ENCODE measurements at places on chromosomes 2 and 18. TPM values are rescaled to one million over a fixed set of nuclear protein-coding genes. Genes with fewer than 3 reads are reported as not detected.

CROCC2 gene
- under 0.01 TPM for total RNA-seq

NMUR1 gene
- not detected for total RNA-seq

PXDN gene
- total RNA-seq = 243 TPM

DSC1 gene
- not detected for total RNA-seq

L3MBTL4 gene
- total RNA-seq = 2.2 TPM

MYO7B gene
- total RNA-seq = 0.25 TPM

GALNT3 gene
- 60.3 TPM for total RNA-seq

TGIF1 gene
- total RNA-seq = 295 TPM

ANKMY1 gene
- total RNA-seq = 9.7 TPM

FOXD4L1 gene
- total RNA-seq = 0.20 TPM

KHK gene
- 1.1 TPM for total RNA-seq

CYTIP gene
- 0.94 TPM for total RNA-seq

ACKR3 gene
- 0.35 TPM for total RNA-seq

HOXD9 gene
- 2.4 TPM for total RNA-seq

GRCh38 chr2:215531284-215531683, 95.4 kb upstream of the FN1 start:
- no peak for DNase-seq

DNA sequence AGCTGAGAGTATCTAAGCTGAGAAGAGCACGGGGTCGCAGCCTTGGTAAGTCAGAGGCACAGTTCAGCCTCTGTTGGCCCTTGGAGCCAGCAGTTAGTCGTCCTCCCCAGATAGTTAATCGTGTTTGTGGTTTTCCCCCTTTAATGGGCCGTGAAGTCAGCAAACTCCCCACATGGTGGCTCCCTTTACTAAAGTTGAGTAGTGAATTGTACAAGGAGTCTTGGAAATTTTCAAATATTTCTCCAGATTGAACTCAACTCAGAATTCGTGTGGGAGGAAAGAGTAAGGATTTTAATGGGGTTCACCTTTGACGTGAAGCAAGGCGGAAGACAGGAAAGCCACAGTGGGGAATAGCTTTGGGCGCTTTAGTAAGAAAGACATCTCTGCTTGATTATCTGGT, 2.4 kb upstream of the ADCYAP1 start:
- DNase-seq = peak; percentile 28

- no peak for DNase-seq
Measured at GRCh38 chr2:38192046-38192445, 116.1 kb upstream of the CYP1B1 start.

GRCh38 chr2:239678666-239679296, 278.0 kb upstream of the HDAC4 start:
- no peak for DNase-seq

GRCh38 chr18:6056171-6056910, 161.0 kb upstream of the TMEM200C start:
- DNase-seq = peak; percentile 50

DNA sequence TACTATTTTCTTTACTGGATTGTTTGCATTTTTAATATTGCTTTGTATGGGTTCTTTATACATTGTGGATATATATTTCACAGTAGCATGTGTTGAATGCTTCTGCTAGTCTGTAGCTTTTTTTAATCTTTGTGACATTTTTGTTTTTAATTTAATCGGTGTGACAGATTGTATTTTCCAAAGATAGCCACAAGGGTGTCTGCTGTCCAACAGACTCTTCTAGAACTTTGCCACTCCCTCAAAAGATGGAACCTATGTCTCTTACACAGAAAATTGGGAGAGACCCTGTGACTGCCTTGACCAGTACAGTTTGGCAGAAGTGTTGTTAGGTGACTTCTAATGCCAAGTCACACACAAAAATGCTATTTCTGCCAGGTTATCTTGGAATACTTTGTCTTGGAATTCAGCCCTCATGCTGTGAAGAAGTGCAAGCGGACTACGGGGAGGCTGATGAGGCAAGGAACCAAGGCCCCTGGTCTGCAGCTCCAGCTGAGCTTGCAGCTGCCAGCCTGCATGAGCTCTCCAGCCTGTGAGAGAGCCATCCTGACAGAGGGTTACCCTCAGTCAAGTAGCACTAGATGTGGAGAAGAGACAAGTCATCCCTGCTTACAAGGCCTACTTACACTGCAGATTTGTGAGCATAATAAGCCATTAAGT, 110.8 kb downstream of the TDRD15 start:
- DNase-seq = no peak

DNA sequence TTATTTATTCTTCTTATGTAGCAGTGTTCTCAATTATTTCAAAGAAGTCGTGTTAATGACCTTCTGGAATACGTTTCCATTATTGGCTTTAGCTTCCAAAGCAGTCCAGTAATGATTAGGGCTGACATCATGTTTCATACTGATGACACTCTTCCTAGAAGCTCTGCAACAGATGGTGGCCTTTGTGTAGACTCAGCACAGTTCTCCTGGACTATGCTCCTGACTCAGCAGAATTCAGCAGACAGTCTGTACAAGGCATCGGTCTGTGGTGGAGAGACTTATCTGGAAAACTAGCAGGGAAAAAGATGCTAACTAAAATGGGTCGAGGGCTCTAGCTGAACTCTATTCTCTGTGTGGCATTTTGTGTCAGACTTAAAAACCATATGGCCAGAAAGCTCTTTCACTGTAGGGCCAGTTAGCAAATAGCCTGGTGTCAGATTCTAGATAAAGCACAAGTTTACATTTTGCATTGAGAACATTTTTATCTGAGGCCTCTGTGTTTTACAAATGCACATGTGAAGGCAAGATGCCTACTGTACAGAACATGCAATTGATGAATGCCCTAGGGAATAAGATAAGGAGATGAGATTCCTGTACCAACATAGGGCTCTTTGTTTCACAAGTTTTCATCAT, 35.1 kb downstream of the GULP1 start:
- peak; percentile 36 for DNase-seq

- DNase-seq = no peak
Measured at GRCh38 chr2:170953941-170954340, 24.9 kb downstream of the GORASP2 start.

- DNase-seq = peak; percentile 34
Measured at GRCh38 chr2:165877565-165878550, 75.7 kb downstream of the TTC21B start.

- no peak for DNase-seq
Measured at GRCh38 chr18:61398961-61399705, 65.9 kb downstream of the CDH20 start.

DNA sequence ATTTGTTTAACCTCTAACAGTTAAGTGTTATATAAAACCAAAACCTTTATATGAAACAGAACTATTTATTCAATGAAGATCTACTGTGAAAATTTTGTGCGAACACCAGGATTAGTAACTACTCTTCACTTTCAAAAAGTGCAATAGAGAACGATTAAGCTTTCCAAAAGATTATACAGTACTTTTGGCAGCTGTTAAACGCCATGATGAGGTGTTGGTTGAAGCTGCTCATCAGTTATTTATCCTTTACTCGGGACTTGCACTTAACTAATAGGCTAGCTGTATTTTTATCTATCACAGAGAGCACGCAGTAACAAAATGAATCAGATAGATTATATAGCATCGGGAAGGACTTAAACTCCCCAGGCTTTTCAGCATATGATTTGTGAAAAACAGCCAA, 113.6 kb downstream of the GCA start:
- DNase-seq = no peak

GRCh38 chr18:70181015-70181414, 24.5 kb downstream of the RTTN start:
- DNase-seq = peak; percentile 94

GRCh38 chr2:208074610-208075356, 49.5 kb upstream of the PLEKHM3 start:
- DNase-seq = no peak

DNA sequence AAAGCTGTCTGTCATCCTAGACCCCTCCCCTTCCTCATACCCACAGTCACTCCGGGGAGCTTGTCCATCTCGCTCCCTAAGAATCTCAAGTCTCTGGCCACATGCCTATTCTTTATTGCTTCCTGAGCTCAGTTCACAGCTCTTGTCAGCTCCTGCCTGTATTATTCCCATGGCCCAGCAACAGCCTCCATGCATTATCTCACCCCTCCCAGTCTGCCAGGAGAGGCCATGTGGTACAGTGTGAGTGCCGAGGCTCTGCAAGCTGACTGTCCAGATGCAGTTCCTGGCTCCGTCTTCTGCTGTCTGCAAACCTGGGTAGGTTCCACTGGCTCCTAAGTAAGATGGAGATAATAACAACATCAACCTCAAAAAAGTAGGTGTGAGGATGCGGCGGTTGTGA, 79.7 kb downstream of the MRPS9 start:
- DNase-seq = no peak

- DNase-seq = peak; percentile 40
Measured at GRCh38 chr2:201697899-201698298, 545 bp downstream of the MPP4 start.

- DNase-seq = no peak
Measured at GRCh38 chr2:129329574-129329973, 649.9 kb upstream of the RAB6C start.

DNA sequence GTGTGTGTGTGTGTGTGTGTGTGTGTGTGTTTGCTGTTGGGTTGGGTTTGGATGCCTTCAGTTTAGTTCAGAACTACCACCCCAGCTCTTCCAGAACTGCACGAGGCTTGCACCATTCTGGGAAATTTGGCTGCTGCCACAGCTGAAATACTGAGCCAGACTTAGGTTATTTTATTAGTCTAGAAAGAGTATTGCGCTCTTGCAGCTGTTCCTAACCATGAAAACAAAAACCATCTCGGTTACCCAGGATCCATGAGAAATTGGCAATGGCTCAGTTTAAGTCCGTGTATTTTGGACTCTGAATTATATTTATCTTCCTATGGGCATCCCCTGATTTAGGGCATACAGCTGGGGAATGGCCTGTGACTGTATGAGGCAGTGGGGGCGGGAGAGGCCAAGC, 83.2 kb downstream of the TANC1 start:
- no peak for DNase-seq

DNA sequence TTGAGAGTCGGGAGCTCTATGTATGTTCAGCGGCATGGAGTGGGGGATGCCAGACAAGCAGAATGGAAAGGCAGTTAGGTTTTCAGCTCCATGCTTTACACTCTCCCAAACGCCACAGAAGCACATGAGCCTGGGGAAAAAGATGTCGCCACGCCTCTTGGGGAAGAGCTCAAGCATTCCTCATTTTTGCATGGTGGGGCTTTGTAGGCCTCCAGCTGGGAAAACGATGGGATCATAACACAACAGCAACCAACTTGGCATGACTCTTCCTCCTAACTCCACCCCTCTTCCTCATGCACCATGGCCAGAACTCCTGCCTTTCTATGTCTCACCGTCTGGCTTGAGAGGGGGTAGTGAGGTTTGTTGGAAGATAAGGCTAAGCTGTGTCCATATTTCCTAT, 102.6 kb downstream of the PAX3 start:
- DNase-seq = no peak

- peak; percentile 45 for DNase-seq
Measured at GRCh38 chr2:109607766-109608165, 6.0 kb downstream of the SEPTIN10 start.

DNA sequence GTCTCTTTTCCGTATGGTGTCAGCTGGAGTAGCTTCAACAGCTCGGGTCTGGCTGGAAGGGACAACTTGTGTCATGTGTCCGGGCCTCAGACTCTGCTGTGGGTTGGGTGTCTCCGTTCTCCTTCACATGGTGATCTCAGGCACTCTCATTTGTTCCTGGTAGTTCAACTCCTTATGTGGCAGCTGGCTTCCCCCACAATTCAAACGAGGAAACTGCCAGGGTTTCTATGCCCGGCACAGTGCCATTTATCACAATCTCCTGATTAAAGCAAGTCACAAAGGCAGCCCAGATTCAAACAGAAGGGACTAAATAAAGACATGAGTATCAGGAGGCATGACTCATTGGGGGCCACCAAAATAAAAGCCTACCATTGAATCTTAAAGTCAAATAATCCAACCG, 22.7 kb downstream of the MRO start:
- DNase-seq = no peak

DNA sequence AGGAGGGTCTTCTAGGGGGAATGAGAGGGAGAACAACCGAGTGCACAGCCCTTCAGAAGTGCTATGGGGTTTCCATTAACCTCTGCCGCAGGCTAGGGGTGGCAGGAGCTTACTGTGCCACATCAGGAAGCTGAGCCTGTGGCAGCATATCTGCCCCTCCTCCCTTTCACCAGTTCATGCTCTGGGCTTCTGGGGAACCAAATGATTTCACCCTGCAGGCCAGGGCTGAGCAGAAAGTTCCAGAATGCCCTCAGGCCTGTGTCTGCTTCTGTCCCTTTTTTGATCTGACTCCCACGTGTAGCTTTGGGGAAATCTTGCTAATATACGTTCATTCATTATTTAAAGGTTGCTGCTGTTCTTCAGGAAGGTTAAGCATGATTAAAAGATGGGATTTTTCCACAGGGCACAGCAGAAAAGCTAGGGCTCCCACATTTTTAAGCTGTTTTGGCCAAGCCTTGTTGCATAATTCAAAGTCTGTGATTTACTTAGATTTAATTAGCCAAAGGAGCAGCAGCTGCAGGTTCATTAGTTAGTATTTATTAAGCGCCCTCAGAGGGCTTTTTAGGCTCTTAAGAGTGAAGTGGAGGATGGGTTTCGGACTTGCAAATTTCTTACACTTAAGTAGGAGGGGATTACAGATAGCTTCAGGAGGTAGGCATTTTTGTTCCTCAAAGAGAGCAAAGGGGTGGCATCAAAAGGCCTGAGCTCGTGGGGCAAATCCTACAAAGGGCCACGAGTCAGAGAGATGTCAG, 10.2 kb downstream of the TMEM247 start:
- DNase-seq = peak; percentile 53

DNA sequence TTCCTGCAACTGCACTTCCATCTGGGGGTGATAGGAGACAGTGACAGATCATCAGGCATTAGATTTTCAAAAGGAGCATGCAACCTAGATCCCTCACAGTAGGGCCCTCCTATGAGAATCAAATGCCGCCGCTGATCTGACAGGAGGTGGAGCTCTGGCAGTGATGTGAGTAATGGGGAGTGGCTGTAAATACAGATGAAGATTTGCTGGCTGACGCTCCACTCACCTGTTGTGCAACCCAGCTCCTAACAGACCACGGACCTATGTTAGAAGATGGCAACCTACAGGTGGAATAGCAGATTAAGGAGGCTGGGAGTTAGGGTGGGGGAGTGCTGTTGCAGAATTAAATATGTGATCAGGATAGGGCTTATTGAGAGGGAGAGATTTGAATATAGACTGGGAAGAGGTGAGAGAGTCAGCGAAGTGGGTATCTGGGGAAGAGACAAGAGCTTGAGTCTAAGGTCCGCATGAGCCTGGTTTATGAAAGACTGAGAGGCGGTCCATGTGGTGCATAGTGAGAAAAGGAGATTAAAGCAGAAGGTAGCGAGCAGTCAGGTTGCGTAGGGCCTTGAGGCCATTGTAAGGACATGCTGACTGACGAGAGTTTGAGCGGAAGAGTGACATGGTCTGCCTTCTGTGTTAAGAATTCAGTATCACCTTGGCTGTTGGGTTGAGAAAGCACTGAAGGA, 31.3 kb upstream of the TOGARAM2 start:
- no peak for DNase-seq

DNA sequence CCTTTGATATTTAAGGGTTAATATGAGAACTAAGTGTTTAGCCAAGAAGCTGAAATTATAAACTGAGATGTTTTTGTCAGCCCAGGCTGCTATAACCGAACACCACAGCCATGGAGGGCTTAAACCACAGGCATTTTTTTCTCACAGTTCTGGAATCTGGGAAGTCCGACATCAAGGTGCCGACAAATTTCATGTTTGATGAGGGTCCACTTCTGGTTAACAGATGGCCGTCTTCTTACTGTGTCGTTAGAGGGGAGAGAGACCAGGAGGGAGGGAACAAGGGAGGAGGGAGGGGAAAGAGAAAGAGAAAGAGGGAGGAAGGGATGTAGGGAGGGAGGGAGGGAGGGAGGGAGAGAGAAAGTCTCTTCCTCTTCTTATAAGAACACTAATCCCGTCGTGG, 6.5 kb upstream of the CNDP2 start:
- peak; percentile 23 for DNase-seq

Measured in renal cortical epithelial cell (primary cell).